Stimulated activated CD4-positive, alpha-beta T cell treated with anti-CD3 and anti-CD28 coated beads, Interleukin-4, amount 100 ng/mL, for 48 hours (primary cell): ENCODE measurements at places on chromosomes 3 and 15.

DNA sequence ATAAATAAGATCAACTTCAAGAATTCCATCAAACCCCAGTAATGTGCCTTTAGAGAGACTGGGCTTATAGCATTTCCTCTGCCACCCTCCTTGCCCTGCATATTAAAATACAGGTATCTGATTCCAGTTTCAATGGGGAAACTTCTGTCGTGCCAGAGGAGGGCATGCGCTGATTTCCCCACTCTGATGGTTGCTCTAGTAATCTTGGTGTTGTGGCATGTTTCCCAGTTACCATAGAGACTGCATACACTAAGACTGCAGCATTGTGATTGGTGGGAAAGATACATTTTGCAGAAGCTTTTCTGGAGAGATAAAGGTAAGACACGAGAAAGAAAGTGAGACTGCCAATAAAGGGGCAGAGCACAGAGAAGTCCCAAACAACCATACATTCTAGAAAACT lies 225.6 kb downstream of the TIGIT start:
- no peak for DNase-seq

GRCh38 chr3:117404730-117405129 lies 695.2 kb downstream of the TUSC7 start:
- DNase-seq = no peak

GRCh38 chr3:160924776-160925175 lies 168.7 kb downstream of the PPM1L start:
- DNase-seq = no peak

DNA sequence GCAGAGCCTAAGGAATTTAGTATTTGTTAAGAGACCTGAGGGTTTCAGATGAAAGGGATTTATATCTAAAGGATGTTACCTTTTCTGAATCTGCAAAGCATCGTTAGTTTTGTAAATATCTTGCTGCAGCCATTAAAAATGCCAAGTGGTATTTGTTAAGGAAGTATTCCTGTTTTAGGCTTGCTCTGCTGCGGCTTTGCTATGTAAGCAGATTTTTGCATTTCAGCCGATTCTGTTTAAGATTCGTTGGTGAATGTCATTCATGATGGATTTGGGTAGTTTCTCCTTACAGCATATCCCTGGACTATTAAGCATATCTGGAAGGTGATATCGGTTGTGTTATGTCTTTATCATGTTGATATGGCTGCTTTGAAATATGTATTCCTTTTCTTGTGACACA lies 1.0 kb downstream of the USP8 start:
- DNase-seq = no peak

DNA sequence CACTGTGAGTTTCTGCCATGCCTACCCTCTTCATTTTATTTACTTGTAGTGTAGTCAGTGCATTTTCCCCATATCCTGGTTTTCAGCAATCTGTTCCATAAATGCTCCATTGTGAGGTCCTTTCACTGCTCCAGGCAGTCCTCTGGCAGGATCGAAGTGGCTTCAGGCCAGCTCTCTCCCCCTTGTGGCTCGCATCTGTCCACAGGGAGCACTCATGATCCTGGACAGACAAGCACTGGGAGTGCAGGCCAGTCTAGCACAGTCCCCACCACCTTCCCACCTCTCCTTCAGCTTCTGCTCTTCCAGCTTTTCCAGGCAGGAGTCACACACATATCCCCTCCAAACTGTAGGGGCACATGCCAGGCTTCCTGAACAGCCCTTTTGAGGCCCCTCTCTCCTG lies 173.6 kb downstream of the PPM1L start:
- no peak for DNase-seq

DNA sequence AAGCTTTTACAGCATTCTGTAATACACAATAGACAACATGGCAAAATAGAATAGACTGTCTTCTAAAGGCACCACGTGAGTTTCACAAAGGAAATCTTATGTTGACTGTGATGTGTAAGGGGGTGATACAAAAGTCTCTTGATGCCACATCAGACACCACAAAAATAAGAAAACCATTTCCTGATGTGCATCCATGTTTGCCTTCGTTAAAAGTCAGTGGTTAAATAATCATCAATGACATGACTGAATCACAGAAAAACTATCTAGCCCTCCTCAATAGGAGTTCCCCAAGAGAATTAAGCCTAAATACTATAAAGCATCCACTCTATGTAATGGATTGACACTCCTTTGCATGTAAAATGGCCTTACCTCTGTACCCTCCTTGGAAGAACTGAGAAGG lies 198.6 kb upstream of the SLC2A2 start:
- no peak for DNase-seq

DNA sequence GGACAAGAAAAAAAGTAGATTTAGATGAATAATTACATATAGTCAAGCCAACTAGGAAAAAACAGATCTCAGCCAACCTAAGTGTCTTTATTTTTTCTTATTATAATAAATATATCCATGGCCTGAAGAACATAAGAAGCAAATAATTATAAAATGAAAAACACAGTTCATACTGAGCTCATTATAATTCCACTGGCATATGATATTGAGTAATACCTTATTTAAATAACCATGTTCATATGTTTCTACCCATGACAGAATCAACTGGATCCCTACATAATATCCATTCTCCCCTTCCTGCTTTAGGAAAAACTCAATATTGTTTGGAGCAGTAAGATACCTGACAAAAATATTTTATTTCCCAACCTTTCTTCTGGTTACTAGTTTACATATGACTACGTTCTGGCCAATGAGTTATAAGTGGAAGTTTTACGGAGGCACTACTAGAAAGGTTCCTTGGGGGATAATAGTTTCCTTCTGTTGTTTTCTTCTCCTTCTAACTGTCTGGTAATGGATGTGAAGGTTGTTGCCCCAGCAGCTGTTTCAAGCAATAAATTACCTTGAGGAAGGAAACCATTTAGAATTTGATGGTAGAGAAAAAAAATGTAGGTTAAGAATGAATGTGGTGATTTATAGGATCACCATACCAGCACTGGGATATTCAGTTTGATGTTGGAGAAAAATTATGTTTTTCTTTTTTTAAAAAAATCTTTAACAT lies 184.1 kb upstream of the MBNL1 start:
- no peak for DNase-seq

DNA sequence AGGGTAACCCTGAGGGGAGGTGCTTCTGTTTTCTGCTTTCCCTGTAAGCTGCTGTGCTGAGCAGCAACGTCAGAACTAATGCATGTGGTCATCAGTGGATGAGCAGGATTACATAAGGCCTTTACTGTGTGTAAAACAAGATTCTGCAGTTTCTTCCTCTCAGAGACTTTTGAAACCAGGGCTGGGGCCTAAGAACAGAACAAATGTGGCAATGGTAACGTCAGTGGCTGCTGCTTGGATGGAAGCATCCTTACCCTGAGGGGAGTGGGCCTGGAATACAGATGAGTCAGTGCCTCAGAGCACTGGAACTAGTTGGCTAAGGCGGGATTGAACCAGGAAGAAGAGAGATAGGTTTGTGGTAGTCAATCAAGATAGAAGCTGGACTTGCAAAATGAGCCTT lies 180.2 kb upstream of the KCNH8 start:
- no peak for DNase-seq

DNA sequence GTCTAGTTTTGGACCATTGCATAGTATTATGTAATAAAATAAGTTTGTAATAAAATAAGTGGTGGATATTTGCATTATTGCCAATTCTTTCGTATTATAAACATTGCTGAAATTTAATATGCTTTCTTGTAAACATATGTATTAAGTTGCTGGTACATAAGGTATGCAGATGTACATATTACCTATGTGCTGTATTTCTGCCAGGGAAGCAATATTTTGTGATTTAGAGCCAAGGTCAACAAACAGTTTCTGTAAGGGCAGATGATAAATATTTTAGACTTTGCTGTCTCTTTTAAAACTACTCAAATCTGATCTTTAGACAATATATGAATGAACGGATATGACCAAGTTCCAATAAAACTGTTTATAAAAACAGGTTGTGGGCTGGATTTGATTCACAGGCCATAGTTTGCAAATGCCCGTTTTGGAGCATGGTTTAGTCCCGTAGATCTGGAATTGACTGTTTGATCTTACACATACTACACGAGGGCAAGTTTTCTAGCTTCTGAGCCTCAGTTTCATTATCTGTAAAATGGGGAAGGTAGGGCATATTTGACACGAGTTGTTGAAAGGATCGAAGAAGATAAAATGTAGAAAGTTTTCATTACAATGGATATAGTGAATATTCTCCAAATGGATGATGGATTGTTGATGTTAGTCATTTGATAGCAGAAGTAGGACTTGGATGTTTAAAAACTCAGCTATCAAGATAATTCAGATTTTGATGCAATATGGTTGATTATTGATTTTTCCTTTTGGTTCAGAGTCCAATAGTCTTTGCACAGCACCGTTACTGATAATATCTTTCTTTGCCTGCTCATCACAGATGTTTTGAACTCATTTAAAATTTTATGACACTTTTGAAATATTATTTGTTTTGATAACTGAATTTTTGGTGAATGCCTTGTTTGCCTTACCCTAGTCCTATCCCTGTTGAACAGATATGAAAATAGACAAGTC lies 394.6 kb downstream of the FEZF2 start:
- no peak for DNase-seq

- no peak for DNase-seq
These were observed 2.4 kb upstream of the SLC12A6 start for GRCh38 chr15:34339946-34340345.

GRCh38 chr15:82931221-82931620 lies 21.3 kb downstream of the HOMER2 start:
- DNase-seq = no peak

GRCh38 chr3:72190050-72190449 lies 405.1 kb upstream of the PROK2 start:
- DNase-seq = no peak

DNA sequence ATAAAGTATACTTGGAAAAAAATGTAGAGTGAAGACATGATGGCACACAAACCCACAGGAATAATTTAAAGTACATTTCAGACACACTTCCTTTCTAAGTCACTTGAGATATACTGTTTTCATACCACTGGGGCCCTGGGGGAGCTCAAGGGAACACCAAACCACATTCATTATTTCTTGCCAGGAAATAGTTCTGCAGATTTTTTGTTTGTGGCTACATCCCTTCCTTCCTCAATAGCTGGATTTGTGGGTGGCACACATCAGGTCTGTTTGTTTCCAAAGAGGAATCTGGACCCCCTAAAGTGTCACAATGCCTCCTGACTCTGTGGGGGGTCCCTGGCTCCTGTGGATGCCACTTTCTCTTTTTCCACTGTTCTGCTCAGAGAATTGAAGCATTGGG lies 153.5 kb upstream of the COL8A1 start:
- no peak for DNase-seq

GRCh38 chr15:75198560-75199356 lies 2.9 kb upstream of the C15orf39 start:
- DNase-seq = no peak

DNA sequence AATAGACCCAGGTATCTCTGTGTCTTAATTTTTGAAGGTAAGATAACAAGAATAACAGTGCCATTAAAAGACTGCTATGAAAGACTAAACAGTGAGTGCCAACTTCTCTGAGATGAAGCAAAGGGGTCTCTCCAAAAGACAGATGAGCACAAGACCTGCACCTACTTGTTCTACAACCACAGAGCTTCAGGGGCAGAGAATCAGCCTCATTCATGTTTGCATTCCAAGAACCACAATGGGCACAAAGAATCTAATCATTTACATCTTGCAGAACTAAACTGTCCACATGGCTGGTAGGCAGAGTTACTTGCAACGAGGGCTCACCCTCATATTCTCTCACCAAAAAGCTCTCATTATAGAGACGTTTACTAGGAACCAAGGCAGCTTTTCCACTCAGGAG lies 83.9 kb downstream of the PEAK1 start:
- no peak for DNase-seq

DNA sequence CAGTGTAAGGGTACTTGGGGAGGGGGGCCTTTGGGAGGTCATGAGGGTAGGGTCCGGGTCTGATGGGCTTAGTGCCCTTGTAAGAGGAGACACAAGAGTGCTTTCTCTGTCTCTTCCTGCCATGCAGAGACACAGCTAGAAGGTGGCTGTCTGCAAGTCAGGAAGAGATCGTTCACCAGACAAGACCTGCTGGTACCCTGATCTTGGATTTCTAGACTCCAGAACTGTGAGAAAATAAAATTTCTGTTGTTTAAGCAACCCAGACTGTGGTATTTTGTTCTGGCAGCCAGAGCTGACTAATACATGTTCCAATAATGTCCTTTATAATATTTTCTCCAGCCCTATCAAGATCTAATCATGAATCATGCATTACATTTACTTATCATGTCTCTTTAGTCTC lies 130.0 kb upstream of the VEPH1 start:
- no peak for DNase-seq

DNA sequence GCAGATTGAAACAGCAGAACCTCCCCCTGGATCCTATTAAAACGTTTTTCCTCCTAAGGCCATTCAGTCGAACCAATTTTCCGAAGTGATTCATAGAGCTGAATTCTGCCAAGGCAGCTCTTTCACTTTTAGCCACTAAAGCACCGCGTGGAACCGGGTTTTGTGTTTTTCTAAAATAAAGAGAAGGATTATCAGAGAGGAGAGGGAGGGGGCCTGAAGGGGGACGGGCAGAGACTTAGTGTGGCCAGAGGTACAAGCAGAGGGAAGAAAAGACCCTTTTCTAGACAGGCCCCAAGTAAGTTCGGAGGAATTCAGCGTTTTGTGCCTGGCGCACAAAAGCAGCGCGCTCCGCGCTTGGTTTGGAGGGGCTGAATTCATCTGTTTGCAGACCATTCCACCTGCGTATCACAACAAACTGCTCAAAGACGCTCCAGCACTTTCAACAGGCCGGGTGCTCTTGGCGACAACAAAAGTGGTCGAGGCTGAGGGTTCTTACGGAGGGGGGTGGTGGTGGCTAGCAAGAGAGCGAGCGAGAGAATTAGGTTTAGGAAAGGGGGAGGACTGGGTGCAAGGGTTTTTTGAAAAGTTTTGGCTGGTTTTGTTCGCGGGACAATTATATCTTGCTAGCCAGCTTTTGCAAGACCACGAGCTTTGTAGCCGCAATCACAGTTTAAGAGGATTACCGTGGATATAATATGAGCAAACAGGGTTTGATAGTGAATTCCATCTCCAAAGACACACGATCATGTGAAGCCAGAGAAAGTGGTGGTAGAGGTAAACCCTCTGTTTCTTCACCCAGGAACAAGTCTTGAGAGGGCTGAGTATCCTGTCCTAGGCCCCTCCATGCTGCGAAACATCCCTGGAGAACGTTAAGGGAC lies 1.2 kb upstream of the FEZF2 start:
- DNase-seq = no peak

DNA sequence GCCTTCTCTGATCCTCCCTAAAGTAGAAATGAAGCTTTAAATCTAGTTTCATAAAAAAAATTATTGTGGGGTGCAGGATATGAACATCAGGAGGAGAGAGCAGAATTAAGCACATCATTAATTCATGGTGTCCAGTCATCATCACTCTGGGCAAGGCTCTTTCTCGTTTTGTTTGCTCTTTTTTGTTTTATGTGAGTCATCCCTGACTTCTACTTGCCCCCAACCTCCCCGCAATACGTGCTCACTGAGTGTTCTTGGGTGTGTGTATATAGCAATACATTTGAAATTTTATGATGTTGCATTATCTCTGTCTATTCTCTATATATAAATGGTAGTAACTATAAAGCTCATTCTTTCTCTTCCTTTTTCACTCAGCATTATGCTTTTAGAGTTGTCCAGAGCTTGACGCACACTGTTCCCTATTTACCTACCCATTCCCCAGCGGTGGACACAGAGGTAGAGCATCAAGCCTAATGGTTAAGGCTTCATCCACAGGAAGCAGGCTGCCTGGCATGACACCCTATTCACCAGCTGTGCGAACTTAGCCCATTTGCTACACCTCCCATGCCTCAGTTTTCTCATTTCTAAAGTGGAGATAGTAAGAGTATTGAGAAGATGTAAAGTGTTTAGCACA lies 72.3 kb downstream of the CD200R1L start:
- DNase-seq = no peak
